Stimulated activated CD8-positive, alpha-beta memory T cell treated with anti-CD3 and anti-CD28 coated beads, Interleukin-4, amount 100 ng/mL, for 4 hours (primary cell): ENCODE measurements at places on chromosomes 7 and 10.

DNA sequence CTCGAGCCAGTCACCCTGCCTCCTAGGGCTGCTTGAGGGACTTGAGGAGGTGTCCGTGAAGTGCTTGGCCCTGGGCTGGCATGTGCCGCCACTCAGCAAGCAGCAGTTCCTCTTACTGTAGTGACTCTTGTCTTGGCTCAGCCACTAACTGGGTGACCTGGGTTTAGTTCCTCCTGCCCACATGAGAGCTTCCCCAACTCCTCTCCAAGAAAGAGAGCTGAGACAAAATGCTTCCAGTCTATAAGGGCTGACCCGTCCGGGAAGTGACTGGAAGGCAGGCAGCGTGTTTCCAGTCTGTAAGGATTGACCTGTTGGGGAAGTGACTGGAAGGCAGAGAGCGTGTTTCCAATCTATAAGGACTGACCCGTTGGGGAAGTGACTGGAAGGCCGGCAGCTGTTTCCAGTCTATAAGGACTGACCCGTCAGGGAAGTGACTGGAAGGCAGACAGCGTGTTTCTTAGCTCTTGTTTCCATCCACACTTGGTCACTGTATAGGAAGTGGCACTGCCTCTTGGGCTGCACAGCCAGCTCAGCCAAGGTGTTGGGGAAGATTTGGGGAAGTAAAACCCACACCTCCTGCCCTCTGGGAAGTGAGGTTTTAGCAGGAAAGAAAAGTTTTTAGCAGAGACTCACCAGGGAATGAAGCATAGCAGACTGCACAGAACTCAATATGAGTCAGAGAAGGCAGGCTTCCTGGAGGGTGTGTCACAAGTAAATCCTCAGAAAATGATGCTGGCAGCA, 53.3 kb upstream of the PPIF start:
- DNase-seq = no peak

DNA sequence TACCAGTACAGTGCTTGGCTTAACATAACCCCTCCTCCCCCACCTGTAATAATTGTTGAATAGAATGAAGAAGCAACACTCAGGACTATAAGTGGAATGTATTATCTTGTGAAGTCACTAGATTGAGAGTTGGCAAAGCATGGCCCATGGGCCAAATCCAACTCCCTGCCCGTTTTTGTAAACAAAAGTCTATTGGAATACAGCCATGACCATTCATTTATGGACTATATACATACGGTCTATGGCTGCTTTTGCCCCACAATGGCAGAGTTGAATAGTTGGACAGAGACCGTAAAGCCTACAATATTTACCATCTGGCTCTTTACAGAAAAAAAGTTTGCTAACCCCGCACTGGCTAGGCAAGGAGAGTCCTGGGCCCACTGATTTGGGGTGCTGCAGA, 48.1 kb upstream of the CYCS start:
- DNase-seq = no peak

GRCh38 chr10:132583456-132583855, 45.9 kb downstream of the INPP5A start:
- DNase-seq = no peak

DNA sequence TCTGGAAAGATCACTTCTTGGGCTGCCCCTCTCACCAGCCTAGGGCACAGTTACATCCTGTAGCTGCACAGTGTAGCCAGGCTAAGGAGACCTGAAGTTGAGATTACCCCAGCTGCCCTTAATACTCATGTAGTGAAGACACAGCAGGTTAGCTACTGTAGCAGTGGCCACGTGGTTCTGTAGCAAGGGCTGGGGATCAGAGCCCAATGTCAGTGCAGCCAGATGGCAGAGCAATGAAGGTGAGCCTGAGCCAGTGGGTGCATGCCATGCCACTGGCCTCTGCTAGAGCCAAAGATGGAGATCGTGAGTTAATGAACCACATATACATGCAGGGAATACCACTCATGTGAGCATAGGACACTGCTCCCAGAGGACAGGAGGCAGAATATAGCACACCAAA, 15.5 kb downstream of the AMPH start:
- DNase-seq = no peak

DNA sequence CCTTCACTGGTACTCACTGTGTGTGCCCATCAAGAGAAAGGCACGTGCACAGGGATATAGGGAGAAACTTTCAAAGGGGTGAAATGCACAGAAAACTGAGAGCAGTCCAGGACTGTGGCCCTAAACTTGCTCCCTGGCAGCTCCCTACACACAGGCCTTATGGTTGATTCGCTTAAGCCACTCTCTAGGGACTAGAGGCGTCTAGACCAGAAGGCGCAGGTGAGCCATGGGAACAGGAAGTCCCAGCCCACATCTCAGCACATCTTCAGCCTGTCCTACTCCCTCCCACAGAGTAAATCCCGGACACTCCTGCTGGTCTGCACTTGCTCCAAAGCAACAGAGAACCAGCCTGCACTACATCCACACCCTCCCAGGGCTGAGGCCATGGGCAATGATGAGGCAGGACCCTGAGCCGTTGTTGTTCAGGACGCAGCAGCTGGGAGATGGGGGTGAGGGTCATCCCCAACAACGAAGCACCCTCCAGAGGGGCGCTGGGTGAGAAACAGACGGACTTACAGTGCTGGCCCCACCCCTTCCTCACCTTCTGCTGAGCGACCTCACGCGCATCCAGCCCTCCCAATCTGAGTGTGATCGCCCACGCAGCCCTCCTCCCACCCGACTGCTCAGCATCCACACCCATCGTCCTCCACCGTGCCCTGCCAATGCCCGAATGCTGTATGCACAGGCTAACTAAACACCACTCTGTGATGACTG, 109.3 kb downstream of the TNS3 start:
- DNase-seq = no peak
